Smooth muscle cell of trachea (primary cell): ENCODE measurements at places on chromosomes 5 and 9. TPM values are rescaled to one million over a fixed set of nuclear protein-coding genes. Genes with fewer than 3 reads are reported as not detected.

The ANGPTL2 gene
- 49.6 and 184 TPM in 2 replicates for total RNA-seq

The SLC24A2 gene
- not detected in 2 replicates for total RNA-seq

The GFI1B gene
- total RNA-seq, result 0.17 TPM in 1 of 2 replicates, not detected in the other

The CNTLN gene
- 11.1 and 23.4 TPM in 2 replicates for total RNA-seq

The ENG gene
- total RNA-seq, result 36.8 and 37.1 TPM in 2 replicates

The FOXD4 gene
- 0.17 TPM in 1 of 2 replicates, not detected in the other for total RNA-seq

The AMACR gene
- 15.5 and 18.6 TPM in 2 replicates for total RNA-seq

The SNCAIP gene
- total RNA-seq, result under 0.01 and 0.66 TPM in 2 replicates

The CCL28 gene
- 1.3 and 2.9 TPM in 2 replicates for total RNA-seq

The FOXD4L6 gene
- not detected in 2 replicates for total RNA-seq

The ARHGEF37 gene
- 2.2 and 3.8 TPM in 2 replicates for total RNA-seq

The PDZD2 gene
- 0.50 and 1.7 TPM in 2 replicates for total RNA-seq
